AG09309 (cell line): ENCODE measurements at places on chromosomes 11 and 22.

GRCh38 chr22:27670701-27671412 is 130.7 kb downstream of the MN1 start:
- no peak for DNase-seq

DNA sequence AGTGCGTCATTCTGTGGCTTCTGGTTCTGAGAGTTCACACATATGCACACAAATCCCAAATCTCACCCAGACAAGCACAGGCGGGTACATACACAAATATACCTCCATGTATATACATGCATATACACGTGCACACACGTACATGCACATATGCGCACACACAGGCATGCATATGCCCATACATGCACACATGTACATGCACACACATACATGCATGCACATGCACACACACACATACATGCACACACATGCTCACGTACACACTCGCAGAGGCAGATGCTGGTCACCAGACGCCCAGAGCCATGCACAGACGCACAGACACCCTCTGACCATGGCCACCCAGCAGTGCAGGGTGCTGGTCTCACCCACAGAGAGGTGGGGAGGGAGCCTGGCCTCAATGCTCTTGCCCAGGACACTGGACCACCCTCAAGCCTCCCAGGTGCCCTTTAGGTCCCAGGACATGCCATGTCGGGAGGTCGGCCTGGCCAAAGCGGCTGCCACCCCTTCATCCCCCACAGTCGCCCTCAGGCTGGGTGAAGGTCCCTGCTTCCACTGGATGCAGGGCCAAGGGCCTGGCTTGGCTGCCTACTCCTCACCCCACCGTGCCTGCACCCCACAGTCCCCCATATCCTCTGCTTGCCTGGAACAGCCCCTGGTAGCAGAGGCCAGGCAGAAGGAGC is 9.5 kb downstream of the DUSP8 start:
- DNase-seq = no peak

- DNase-seq = no peak
These were observed 85.9 kb upstream of the SNX19 start for GRCh38 chr11:131002145-131002544.

GRCh38 chr22:28670756-28671155 is 8.9 kb downstream of the TTC28 start:
- no peak for DNase-seq

DNA sequence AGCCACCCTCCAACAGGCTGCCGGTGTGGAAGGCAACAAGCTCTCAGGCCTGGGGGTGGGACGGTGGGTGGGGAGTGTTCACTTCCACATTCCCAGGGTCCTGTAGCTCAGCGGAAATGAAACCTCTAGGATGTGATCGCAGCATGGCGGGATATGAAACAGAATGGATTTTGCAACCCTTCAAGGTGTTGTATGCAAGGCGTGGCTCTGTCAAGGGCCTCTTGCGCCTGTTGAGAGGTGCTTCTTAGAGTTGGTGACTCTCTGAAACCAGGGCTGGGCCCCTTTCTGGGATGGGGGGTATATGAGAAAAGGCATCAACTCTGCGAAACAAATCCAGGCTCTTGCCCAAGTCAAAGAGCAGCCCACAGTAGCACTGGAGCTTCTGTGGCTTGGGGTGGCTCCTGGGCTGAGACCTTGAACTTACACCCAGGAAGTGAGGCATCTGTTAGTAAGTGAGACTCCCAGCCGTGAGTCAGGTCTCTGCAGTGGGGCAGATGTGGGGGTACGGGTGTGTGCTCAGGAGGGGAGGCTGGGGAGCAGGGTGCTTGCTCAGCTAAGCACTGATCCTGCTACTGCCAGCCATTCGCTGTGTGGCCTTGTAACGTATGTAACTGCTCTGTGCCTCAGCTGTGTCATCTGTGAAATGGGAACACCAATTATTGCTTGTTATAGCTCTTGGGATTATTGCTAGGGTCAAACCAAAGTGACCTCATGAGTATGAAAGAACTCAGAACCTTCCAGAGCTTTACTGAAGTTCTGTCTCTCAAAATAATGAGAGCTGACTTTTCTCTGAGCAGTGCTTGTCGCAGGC is 28.3 kb downstream of the NECTIN1 start:
- no peak for DNase-seq

DNA sequence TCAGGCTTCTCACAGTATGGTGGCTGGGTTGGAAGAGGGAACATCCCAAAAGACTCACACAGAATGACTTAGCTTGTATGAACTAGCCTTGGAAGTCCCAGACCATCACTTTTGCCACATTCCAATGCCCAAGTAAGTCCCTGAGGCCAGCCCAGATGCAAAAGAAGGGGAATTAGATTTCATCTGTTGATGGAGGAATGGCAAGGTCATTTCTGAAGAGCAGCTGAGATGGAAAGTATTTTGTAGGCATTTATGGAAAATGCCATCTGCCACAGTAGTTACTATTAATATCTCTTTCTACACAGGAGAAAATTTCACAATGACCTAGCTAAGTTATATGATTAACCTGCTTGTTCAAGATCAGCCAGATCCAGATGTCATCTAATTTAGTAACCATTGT is 58.8 kb downstream of the ENDOD1 start:
- no peak for DNase-seq
